ENCODE measurements at places on chromosomes 6 and 20.

- no peak for DNase-seq
Observed at GRCh38 chr6:150230832-150231524, 88.1 kb downstream of the PPP1R14C start.

DNA sequence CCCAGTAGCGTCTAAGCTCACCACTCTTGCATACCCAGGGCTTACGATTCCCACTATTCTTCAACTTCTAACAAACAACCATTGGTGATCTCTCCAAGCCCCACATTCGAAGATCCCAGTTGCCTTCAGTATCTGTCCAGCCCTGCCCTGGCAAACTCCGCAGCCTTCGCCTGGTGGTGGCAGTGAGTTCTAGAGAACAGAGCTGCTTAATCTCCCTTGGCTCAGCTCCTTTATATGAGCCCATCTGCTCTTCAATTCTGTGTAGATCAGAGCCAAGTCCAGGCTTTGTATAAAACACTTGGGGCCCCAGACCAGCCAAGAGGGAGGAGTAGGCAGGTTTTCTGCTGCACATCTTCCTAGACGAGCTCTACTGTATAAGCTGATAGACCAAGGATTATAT is 193.3 kb downstream of the PHACTR1 start:
- DNase-seq, result no peak

- no peak for DNase-seq
Observed at GRCh38 chr20:57435498-57436222, 44.5 kb downstream of the RBM38 start.

DNA sequence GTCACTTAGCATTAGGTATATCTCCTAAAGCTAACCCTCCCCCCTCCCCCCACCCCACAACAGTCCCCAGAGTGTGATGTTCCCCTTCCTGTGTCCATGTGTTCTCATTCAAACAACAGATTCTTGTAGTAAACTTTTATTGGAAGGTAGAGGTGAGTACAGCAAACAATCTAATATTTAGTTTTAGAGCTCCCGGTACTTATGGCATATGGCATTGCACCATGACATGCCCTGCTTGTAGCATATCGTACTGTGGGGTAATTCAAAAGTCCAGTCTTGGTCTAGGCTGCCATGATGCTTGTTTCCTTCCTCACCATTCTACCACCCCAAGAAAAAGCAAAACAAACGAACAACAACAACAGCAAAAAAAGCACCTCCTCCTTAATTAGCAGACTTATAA is 289.5 kb downstream of the ZNF217 start:
- DNase-seq, result no peak

Measured in fibroblast of skin of right quadriceps (primary cell).